Stimulated activated CD4-positive, alpha-beta T cell treated with anti-CD3 and anti-CD28 coated beads, TNF-alpha, amount 100 ng/mL, for 1 hour (primary cell): ENCODE measurements at places on chromosomes 7 and 10.

DNA sequence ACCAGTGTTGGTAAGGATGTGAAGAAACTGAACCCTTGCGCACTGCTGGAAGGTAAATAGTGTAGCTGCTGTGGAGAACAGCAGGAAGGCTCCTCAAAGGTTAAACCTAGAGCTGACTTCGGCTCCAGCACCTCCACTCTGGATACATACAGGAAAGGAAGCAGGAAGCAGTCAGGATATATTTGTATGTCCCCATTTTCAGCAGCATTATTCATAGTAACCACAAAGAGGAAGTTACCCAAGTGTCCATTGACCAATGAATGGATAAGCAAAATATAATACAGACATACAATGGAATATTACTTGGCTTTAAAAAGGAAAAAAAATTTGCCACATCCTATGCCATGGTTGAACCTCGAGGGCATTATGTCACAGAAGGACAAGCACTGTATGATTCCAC, 15.0 kb downstream of the RET start:
- DNase-seq = no peak

DNA sequence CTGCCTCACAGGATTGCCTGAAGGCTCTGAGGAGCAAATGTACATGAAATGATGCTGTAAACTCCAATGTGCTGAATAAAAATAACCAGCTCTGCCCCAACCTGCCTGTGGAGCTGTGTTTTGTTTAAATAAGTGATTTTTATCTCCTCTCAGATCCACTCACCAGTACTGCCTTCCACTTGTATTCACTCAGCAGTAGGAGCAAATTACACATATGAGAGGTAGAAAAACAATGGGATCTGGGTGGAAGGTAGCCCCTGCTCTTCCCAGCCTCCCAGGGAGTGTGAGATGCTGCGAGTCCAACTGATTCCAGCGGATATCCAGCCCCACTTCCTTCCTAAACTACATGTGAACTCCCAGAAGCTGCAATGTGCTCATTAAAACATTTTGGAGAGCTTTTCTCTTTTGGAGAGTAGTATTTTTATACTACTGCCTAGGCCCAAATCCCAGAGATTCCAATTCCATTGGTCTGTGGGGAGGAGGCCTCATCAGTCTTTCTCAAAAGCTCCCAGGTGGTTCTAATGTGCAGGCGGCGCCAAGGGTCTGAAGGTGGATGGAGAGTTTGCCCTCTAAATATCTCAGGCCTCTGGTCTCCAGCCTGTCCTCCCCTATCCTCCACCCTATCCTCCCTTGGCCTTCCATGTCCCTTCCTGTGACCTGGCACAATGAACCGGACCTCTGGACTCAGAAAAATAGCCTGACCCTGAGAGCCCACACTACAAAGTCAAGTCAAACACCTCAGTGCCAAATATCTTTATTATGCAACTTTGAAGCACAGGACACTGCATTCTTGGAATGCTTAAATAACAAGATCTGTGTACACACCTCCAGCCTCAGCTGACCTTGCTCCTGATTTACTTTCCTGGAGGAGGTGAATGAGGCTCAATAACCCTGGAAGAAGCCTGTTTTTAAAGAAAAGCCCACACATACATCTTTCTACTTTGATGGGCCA, 46.2 kb downstream of the CPVL start:
- no peak for DNase-seq

DNA sequence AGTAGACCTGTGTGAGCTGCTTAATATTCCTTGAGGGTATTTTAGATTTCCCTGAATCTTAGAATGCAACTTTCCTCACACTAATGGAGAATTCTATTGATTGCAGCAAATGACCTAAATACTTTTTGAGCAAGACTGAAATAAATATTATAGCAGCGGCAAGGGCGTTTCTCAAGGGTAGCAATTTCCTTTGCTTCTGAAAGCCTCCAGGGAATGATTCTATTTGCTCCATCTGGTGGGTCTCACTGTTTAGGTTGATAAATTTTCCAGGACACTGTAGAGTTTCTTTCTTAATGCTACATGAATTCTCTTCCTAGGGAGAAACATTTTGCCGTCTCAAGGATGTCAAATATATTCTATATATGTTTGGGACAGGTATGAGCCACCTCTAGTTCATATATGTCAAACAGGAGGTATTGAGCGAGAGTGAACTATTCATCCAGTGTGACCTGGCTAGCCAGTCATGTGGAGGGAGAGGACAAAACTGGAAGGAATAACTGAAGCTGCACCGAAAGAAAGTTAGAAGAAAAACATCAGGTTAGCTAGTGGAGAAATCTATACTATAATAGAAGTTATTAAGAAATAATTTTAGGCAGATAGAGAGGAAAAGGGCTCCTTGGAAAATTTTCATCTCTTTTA, 57.9 kb upstream of the FZD8 start:
- DNase-seq = no peak

GRCh38 chr10:43060291-43060690, 16.6 kb upstream of the RET start:
- DNase-seq = no peak

DNA sequence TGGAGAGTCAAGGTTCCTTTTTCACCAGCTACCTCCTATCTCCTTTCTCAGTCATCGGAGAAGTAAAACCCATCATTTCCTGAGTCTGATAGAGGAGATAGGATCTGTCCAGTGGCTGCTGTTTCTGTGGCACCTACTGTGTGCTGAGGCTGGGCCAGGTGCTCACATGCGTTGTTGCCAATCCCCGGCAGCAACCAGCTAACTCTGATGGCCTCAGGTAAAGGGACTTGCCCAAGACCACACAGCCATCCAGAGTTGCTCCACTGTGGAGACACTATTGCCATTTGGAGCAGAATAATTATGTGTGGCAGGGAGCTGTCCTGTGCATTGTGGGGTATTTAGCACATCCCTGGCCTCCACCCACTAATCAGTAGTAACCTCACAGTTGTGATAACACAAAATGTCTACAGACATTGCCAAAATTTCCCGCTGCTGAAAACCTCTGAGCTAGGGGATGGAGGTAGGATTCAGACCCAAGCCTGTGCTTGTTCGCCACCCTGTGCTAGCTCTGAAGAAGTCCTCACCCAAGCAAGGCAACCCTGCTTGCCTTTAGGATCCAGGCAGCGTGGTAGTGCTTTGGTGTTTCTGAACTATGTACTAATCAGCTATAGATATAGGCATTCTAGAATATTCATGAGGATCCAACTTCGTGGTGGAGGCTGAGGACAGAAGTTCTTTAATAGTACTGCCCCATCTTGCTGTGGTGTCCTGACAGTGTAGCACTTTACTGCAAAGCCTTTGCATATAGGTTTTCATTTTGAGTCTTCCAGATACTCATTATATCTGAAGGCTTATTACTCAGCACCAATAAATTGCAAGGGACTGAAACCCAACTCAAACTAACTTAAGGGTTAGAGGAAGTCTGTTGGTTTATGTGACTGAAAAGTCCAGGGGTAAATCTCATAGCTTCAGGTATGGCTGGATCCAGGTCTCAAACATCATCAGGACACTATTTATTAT, 164.6 kb downstream of the GRK5 start:
- no peak for DNase-seq

GRCh38 chr7:148773334-148773733, 74.6 kb downstream of the CUL1 start:
- no peak for DNase-seq

GRCh38 chr10:126012485-126012884, 116.1 kb downstream of the FANK1 start:
- DNase-seq = no peak

DNA sequence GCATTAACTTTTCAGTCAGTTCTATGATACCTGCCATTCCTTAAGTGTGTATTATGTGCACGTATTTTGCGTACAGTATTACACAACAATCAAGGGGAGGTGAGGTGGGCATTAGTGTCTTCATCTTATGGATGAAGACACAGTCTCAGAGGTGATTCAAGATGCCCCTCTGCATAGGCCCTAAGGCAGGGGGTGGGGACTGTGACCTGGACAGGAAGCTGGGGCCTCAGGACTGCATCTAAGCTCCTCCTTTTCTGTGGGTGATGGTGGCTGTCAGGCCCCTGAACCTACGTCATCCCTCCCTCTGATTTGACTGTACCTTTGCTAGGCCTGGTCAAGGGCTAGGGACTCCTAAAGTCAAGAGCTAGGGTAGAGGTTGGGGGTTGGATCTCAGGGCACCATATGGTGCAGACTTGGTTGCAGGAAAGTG, 38.9 kb downstream of the HK1 start:
- no peak for DNase-seq

DNA sequence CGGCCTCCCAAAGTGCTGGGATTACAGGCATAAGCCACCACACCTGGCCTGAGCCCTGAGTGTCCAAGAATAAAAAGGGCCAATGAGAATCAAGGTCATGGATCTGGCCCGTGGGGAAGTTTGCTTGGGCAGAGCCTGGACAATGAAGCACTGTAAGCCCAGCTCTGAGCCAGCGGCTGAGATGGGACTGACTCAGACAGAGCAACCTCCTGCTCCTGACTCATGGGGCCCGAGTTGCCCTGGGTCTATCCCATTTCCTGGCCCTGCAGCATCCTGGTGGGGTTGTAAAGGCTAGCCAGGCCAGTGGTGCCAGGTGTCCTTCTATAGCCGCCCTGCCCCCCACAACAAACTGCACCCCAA, 5.2 kb upstream of the MYH16 start:
- no peak for DNase-seq

DNA sequence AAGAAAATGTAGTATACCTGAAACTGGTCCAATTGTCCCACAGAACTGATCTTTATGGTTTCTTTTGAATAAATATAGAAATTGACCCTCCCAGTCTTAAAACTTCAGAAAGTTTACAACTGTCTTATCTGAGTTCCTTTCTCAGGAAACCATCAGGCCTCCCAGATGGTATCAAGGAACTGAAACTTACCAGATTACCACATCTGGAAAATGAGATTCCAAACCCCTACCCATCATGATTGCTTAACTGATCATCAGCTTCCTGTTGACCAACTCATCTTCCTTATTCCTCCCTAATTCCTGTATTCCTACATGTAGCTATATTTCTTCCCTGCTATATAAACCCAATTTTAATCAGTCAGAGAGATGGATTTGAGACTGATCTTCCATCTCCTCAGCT, 5.5 kb downstream of the VWDE start:
- no peak for DNase-seq

- DNase-seq = no peak
Measured at GRCh38 chr10:28250782-28251181, 52.1 kb downstream of the MPP7 start.

DNA sequence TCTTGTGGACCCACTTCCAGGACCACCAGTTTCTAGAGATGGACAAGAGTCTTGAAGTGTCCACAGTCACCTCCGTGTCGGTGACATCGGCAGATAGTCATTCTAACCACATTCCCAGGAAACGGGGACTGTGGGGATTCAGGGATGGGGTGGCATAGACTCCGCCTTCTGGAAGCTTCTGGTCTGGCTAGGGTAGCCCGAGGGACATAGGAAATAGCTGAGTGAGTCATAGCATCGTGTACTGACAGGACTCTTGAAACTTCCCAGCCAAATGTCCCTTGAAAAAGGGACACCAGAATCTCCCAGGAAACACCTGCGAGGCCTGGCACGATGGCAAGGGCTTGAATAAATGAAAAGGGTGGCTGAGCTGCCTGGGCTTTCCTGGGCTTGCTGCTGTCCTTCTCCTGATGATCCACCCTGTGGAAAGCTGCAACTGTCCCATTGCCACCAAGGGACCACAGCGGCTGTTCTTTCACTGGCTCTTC, 84.1 kb upstream of the LRRC4 start:
- no peak for DNase-seq

- DNase-seq = no peak
Measured at GRCh38 chr10:124546055-124546369, 84.4 kb downstream of the LHPP start.

GRCh38 chr7:96388166-96388565, 66.3 kb upstream of the SLC25A13 start:
- no peak for DNase-seq

DNA sequence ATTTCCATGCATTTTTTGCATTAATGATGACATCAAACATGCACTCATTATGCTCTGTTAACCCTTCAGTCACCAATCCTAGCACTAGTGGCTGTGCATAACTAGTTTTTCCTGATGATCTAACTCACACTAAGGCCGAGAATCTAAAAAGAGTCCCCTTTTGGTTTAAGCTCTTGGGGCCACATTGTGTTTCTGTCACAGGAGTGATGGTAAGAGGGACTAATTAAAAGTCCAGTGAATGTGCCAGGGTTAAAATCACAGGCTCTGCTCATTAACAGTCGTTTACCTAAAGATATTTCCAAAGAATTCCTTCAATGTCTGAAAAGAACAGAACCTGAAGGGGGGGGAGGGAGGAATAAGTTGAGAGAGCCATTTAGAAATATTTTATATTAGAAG, 359.0 kb upstream of the ANKRD30A start:
- DNase-seq = no peak

- DNase-seq = no peak
Measured at GRCh38 chr10:22365233-22365632, 19.9 kb downstream of the SPAG6 start.

GRCh38 chr7:133698127-133698526, 429.0 kb upstream of the LRGUK start:
- DNase-seq = no peak

GRCh38 chr7:78039790-78040776, 241.5 kb downstream of the PHTF2 start:
- peak; percentile 12 for DNase-seq

DNA sequence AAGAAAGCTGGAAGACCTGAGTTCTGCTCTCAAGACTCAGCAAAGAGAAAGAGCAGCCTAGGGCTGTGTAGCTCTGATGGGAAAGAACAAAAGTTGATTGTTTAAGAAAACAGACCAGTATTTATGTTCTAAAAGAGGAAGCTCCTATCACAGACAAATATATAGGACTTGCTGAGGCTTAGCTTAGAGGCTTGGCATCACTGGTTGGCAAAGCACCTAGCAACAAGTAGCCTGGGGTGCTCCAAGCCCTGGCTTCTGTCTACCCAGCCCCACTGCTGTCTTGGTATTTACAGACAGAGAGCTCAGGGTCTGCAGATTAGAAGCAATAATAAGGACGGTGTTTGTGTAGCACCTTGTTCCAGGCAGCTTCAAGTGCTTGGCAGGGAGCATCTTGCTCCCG, 36.9 kb upstream of the CCDC3 start:
- DNase-seq = no peak

DNA sequence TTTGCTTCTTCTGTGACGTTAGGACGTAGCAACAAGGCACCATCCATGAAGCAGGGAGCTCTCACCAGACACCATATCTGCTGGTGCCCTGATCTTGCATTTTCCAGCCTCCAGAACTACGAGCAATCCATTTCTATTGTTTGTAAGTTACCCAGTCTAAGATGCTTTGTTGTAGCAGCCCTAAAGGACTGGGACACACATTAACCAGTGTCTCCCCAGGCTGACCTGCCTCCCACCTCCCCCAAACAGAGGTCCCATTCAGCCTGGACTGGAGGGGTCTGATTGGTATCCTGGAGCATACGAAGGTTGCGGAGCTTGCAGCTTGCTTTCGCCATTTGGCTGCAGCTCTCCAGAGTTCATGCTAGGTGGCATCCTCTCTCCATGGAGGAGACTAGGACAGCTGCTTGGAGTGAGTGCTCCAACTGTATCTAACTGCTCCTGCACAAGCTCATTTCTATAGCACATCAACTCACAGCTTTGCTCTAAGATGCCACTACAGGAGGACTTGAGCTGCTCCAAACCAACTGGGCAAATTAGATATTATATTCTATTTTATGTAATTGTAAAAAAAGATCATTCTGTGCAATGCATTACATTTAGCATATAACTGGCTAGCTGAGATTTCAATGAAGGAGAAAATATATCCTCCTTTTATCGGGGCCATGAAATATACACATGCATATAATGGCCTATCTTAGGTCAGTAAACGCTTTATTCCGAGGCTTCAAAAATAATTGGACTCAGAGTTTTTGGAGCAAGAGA, 8.0 kb upstream of the GRK5 start:
- DNase-seq = no peak
